Stimulated activated CD8-positive, alpha-beta memory T cell treated with anti-CD3 and anti-CD28 coated beads, Interleukin-4, amount 100 ng/mL, for 1 hour (primary cell): ENCODE measurements at places on chromosomes 13 and 19.

- no peak for DNase-seq
Measured at GRCh38 chr19:50233308-50233910, 30.0 kb downstream of the MYH14 start.

DNA sequence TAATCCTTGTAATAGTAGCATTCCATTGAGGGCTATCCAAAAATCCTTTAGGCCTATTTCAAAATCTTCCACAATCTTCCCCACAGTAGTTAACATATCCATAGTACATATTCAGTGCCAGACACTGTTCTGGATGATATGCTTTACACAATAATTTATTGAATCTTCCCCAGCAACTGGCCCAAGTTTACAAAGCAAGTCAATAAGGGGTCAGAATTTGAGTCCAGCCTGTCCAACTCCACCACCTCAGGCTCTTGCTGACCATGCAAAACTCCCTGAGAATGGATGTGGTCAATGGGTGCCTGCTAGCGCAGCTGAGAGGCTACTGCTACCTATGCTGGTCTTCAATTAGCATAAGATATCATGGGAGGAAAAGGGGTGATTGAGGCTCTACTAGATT lies 529.6 kb downstream of the FGF9 start:
- DNase-seq = no peak

DNA sequence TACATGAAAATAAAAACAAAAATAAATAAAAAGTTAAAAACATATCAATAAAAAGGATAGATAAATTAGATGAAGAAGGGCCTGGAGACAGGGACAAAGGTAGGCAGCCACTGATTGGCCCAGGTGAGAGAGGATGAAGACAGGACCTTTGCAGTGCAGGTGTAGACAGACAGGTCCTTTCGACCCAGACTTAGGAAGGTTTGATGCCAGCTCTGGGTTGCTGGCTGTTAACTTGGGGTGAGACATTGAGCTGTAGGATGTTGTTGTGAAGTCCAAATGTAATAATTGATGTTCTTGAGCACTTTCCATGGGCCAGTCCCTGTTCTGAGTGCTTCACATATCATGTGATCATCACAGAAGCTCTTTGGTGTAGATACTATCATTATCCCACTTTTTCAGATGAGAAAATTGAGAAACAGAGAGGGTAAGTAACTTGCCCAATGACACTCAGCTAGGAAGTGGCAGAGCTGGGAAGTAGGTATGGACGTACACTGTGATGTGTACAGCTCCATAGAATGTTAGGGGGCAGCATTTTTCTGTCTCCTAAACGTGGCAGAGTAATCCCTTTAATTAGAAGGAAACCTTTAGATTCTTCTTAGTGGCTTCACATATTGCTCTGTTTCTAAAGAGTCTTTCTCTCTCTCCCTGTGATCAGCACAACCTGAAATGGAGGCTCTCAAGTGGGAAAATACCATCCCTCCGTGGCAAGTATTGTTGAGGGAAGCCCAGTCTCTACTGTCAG lies 76.0 kb upstream of the STK24 start:
- DNase-seq = no peak

DNA sequence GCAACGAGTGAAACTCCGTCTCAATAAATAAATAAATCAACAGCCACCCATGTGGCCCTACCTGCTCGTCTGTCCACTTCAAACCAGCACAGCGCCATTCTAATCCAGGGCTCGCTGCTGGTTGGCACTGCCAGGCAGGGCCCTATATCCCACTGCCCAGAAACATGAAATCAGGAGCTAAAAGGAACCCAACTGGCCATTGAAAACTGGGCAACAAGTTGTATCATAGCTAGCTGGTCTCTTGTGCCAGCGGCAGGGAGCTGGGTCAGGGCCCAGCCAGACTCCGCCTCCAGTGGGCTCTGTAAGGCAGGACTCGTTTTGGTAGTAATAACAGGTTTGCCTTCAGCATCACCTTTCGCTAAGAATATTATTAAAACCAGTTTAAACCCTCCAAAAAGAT lies 39.3 kb downstream of the GGACT start:
- no peak for DNase-seq

GRCh38 chr19:50515168-50515561 lies 1.5 kb upstream of the ASPDH start:
- DNase-seq = no peak

DNA sequence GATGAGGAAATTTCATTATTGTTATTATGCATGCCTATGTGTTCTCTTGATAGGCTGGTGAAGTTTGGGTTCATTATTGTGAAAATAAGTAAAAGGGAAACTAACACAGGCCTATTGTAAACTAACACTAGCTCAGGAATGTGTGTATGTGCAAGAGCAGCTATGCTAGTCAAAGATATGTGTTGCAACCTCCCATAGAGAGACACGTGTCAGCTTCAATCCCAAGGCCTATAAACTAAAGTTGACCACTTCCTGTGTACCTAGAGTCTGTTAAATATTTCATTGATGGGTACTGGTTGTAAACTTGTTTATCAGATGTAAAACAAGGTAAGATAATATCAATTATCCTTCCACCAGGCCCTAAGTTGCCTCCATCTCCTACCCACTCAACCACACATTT lies 44.7 kb upstream of the ZNF30 start:
- DNase-seq = no peak

GRCh38 chr13:97517967-97518366 lies 84.0 kb downstream of the RAP2A start:
- DNase-seq = no peak

- no peak for DNase-seq
Measured at GRCh38 chr19:2308114-2308556, at the start of gene LINGO3. TSS of gene LINGO3 (minus strand) at chr19:2308154. CDS start at chr19:2291776, 16,378 bp downstream.

DNA sequence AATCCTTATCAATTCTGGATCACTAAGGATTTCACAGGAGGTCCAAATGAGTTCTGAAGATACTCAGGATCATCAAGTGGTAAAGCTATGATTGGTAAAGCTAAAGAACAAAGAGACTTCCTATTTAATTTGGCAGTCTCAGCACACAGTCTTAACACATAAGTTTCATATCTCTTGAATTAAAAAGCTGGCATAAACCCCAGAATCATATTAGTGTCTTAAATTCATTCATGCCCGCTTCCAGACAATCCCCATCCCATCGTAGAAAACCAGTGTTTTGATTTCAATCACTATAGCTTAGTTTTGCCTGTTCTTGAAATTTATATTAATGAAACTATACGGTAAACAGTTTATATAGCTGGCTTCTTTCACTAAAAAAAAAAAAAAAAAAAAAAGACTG lies 278.7 kb downstream of the DIAPH3 start:
- DNase-seq = no peak

GRCh38 chr19:17281391-17282304 lies at the start of gene ANKLE1:
TSS of gene ANKLE1 (plus strand) at chr19:17281901. CDS start at chr19:17281921, 20 bp downstream.
- DNase-seq = no peak

DNA sequence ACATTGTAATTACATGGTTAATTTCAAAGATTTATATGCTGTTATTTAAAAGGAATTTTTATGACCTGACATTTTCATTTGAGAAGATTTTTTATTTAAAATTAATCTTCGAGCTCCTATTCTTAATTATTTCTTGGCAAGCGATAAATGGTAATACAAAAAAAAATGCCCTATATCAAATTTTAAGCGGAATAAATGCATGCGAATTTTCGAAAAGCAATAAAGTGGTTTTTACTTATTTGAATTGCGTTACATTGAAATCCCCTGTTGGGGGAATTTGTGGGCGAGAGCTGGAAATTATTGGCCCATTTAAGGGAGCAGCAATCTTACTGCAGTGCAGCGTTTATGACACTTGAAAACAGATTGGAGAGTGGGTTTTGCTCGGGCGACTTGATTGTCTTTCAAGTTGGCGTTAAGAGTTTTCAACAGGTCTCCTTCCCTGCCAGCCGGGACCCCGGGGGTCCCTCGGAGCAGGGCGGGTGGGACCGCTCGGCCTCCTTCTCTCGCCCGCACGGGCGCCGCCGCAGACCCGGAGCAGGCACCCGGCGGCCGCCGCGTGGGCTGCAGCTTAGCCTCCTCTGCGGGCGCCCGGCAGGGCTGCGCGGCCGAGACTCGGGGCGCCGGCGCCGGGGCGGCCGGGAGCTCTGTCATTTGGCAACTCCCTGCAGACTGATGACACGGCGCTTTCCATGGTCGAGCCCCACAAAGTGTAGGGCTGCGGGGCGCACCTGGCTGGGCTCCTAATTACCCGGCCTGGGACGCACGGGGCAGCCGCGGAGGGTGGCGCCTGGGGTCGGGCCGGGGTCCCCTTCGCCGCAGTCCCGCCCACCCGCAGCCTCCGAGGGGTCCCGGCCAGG lies 255.1 kb upstream of the SOX21 start:
- DNase-seq = no peak

DNA sequence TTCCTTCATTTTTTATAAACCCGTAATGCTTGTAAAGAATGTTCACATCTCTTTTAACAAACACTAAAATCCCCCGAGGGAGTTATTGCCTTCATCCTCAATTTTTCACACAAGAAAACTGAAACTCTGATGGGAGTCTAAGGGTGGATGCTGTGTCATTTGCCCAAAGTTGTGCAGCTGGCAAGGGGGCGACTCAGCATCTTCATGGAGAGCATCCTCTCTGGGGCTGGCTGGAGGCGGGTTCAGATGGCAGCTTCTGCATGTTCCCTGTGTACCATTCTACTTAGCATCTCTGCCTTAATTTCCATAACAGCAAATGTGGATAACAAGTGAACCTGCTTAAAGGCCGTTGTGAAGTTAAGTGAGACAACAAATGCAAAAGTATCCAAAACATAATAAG lies 256.4 kb downstream of the IRS2 start:
- DNase-seq = no peak

- DNase-seq = no peak
Measured at GRCh38 chr19:42281827-42282762, 13.0 kb downstream of the CIC start.

DNA sequence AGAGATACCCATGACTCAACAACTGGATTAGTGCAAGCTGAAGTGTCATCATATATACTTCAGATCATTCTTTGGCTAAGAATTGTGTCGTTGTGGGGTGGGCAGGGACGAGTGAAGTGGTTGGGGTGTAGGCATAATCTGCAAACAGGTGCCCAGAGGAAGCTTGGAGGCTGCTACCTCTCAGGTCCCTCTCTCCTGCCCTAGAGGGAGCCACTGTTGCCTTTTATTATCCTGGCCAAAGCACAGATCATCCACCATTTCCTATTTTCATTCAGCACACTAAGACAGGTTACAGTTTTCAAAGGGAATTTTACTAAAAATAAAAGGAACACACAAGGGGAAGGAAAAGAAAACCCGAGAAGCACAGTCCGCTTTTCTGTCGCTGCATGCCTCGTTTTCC lies 126.6 kb downstream of the HS6ST3 start:
- no peak for DNase-seq

DNA sequence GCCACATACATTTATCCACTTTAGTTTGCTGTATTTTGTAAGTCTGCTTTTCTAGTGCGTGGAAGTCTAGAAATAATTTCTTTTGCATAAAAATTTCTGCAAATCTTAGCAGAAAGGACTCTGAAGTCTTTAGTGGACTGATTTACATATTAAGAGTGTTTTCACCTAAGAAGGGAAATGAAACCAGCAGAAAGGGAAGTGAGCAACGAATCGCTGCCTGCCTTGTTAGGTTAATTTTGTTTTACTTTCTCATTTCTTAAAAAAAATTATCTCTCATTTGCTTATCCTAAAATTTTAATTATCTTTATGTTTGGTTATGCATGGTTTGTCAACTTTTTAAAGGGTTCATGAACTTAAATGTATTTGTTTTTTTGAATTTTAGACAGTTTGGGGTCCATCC lies 767 bp upstream of the GPR18 start:
- DNase-seq = no peak

GRCh38 chr19:20315543-20315942 lies 148.5 kb downstream of the ZNF486 start:
- DNase-seq = no peak

GRCh38 chr19:46069806-46070341 lies 29.1 kb upstream of the IGFL4 start:
- DNase-seq = no peak

GRCh38 chr13:22964245-22964966 lies 216.4 kb upstream of the SGCG start:
- no peak for DNase-seq

DNA sequence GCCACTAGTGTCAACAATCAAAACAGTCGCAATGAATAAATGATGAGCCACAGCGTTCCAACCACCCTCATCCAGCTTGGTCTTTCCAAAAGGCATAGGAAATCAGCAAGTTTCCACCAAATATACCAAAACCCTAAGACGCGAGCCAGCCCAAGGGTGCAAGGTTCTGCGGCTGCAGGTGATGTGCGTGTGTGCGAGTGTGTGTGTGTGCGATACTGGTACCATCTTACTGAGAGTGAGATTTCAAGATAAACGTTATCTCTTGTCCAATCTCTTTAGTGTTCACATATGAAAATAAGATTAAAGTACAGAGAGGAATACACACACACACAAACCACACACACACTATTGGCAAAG lies 895 bp upstream of the TRPC4 start:
- DNase-seq = no peak

DNA sequence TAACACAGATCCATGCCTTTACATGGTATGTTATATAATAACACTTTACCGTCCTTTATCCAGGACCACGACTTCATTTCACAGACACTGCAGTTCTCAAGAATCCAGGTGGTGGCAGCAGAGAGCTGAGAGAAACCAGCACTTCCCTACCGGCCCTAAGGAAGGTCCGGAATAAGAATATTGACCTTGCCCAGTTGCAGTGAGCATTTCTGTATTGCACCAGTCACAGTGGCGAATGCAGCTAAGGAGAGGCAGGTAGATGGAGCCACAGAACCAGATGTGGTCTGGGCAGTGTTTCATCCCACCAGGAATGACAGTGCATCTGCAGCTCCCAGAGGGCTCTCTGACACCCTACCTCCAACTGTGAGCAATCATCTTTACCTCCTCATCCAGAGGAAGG lies 44.6 kb downstream of the ZNF787 start:
- DNase-seq = no peak

- no peak for DNase-seq
Measured at GRCh38 chr13:110500341-110500740, 61.2 kb downstream of the RAB20 start.

DNA sequence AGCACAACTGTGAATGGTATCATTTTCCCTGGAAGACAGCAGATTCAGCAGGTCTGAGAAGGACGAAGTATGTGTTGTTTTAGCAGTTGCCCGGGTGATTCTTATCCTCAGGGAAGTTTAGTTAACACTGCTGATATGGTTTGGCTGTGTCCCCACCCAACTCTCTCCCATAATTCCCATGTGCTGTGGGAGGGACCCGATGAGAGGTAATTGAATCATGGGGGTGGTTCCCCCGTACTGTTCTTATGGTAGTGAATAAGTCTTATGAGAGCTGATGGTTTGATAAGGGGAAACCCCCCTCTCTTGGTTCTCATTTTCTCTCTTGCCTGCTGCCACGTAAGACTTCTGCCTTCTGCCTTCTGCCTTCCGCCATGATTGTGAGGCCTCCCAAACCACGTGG lies 81.0 kb upstream of the UBAC2 start:
- no peak for DNase-seq

- no peak for DNase-seq
Measured at GRCh38 chr19:35856546-35857149, at the start of gene KIRREL2. TSS of gene KIRREL2 (plus strand) at chr19:35856911. CDS start at chr19:35857120, 209 bp downstream.

- DNase-seq = no peak
Measured at GRCh38 chr19:54252243-54252642, 4.8 kb downstream of the LILRB5 start.
